Uterus (tissue), 4 donors: ENCODE measurements at places on chromosomes 12 and 14. TPM values are rescaled to one million over a fixed set of nuclear protein-coding genes. Genes with fewer than 3 reads are reported as not detected.
A peak's percentile ranks its signal among the peaks of the same experiment; 100 is the strongest.

The PKP2 gene
- 0.77 TPM for total RNA-seq

- DNase-seq: no peak
These were observed 1.6 kb upstream of the UNC119B start for GRCh38 chr12:120708651-120709050.

- no peak for DNase-seq
These were observed 54.1 kb downstream of the GRIP1 start for GRCh38 chr12:66624806-66625205.

GRCh38 chr14:104935955-104936354 lies 11.3 kb downstream of the PLD4 start:
- DNase-seq: peak; percentile 8

- no peak for DNase-seq
These were observed 114.3 kb downstream of the PPM1A start for GRCh38 chr14:60363275-60363674.

DNA sequence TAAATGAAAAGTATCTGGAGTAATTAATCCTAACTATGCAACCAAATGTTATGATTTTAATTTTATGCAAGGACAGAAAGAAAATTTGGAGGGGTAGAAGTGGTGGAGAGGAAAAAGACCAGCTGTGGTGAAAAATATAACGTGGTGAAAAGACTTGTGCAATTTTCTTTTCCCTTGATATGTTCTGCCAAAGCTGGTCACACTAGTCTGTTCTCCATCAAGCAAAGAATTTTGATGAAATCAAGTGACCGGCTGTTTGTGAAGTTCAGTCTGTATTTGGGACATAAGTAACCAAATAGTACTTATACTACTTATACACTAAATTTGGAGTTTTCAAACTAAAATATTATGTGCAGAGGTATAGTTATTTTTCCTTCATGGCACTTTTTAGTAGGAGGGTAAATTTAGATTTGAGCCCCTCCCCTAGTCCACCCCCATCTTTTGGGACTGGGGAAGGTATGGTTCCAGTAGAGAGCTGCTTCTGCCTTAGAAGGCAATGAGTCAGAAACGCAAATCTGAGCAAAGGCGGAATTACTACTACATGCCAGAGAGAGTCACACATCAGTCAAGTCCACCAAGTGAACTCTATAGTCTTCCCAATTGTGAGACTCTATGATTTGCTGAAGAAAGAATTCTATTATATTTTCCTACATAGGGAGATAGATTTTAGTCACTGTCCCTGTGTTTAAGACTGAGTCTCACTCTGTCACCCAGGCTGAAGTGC lies 229.7 kb downstream of the SLC25A21 start:
- no peak for DNase-seq

DNA sequence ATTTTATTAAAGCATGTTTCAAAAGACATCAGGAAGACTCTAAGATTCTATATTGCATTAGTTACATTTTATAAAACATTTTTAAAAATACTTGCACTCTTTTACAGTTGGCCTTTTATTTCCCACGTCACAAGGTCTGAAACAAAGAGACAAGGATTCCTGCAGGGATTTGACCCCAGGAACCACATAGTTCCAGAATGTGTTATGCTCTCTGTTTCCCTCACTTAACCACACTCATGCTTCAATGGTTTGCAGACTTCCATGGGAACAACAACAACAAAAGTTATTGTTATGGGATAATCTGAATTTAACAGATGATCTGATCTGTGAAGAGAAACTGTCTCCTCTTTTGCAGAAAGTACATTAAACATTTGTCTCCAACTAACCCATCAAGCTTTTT lies 104.3 kb upstream of the PPFIA2 start:
- no peak for DNase-seq

- DNase-seq: no peak
These were observed 3.3 kb downstream of the ERP27 start for GRCh38 chr12:14935031-14935430.

- DNase-seq: no peak
These were observed 23.5 kb downstream of the AKAP6 start for GRCh38 chr14:32352631-32353030.

DNA sequence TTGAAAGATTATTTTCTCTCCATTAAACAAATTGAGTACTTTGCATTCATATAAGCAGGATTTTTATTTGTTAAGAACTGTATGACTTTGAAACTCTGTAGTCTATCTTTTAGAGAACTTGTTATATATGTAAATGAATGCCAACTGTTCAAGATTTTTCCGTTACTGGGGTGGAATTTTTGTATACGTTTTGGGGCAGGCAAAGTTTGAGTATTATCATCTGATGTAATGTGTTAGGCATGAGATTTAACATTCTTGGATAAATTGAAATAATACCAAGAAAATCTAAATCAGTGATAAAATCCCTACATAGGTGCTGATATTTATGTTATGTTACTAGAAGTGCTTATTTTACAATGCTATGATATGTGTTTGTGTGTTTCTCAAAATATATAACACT lies 8.4 kb downstream of the CNOT2 start:
- DNase-seq: no peak
